ENCODE measurements at places on chromosomes 5 and 9.

DNA sequence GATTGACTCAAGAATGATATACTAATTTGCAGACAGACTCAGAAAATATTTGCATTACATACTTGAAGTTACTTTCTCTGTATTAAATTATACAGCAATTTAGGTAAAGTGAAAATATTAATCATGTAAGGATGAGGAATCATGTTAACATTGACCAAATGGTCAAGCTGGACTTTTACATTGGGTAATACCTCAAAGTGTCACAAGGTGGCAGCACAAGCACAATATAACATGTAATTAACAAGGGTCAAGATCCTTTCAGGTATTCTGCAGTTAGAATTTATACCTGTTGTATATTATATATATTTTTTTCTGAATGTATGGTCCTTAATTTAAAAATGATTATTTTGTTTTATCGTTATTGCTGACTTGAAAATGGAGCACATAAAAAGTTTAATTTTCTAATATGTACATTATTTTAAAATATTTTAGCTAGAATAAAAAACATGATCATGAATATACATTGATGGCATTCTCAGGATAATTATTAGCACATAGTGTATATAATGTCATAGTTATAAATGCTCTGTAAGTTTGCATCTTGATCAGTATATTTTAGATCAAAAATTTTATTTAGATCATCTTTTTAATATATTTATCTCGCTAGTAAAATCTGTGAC, 8.6 kb downstream of the HAPLN1 start:
- DNase-seq, result peak; percentile 33

- peak; percentile 57 for DNase-seq
Measured at GRCh38 chr9:93473411-93473810, 20.0 kb upstream of the FAM120AOS start.

DNA sequence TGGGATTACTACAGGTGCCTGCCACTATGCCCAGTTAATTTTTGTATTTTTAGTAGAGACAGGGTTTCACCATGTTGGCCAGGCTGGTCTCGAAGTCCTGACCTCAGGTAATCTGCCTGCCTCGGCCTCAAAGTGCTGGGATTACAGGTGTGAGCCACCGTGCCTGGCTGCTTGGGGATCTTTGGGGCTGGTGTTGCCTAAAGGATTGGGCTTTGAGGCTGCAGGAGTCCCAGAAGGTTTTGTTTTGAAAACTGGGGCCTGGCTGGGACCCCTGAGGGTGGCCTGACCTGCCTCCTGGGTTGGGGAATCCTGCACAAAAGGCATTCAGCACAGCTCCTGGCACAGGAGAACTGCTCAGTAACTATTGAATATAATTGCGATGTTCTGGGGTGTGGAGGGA, 25.1 kb upstream of the SHB start:
- DNase-seq, result no peak

- DNase-seq, result peak; percentile 74
Measured at GRCh38 chr9:33234511-33235467, 5.2 kb upstream of the SPINK4 start.

DNA sequence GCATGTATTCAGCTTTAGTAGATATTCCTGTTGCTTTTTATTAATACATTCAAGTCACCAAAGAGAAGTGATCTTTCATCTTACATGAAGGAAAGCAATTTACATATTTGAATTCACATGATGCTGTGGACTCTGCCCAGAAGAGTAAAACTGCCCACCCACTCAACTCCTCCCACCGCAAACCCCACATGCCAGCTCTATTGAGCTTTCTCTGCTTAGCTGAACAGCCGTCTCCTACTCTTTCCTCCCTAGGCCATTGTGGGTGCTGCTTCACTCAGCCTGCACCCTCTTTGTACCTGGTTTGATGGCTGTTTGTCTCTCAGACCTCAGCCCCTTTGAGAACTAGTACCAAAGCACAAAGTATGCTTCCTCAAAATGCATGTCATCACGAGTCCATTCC, 48.4 kb upstream of the MAP3K1 start:
- DNase-seq, result no peak

- DNase-seq, result no peak
Measured at GRCh38 chr5:178189433-178189832, 2.3 kb upstream of the GMCL2 start.

All from mammary epithelial cell (primary cell).